Endothelial cell (in vitro differentiated cells): ENCODE measurements at places on chromosomes 11 and 22.

- DNase-seq, result no peak
These were observed 27.3 kb upstream of the TMEM41B start for GRCh38 chr11:9341638-9342178.

GRCh38 chr22:23163665-23164064, 16.6 kb upstream of the BCR start:
- no peak for DNase-seq

DNA sequence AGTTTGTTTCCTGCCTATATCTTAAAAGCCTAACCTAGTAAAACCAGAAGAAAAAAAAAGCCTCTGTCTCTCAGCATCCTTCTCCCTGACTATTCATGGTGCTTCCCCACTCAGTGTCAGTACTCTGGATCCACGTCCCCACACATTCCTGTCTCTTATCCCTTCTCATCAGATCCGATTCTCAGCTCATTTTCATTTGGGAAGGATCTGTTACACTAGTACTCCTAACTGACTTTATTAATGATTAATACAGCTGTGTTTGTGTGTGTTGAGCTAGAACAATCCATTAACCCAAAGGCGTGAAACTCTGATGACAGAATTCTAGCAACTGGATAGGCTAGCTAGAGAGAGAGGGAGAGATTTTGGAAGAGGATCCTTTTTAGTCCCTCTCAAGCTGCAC, 1.5 kb downstream of the PRRG4 start:
- no peak for DNase-seq

DNA sequence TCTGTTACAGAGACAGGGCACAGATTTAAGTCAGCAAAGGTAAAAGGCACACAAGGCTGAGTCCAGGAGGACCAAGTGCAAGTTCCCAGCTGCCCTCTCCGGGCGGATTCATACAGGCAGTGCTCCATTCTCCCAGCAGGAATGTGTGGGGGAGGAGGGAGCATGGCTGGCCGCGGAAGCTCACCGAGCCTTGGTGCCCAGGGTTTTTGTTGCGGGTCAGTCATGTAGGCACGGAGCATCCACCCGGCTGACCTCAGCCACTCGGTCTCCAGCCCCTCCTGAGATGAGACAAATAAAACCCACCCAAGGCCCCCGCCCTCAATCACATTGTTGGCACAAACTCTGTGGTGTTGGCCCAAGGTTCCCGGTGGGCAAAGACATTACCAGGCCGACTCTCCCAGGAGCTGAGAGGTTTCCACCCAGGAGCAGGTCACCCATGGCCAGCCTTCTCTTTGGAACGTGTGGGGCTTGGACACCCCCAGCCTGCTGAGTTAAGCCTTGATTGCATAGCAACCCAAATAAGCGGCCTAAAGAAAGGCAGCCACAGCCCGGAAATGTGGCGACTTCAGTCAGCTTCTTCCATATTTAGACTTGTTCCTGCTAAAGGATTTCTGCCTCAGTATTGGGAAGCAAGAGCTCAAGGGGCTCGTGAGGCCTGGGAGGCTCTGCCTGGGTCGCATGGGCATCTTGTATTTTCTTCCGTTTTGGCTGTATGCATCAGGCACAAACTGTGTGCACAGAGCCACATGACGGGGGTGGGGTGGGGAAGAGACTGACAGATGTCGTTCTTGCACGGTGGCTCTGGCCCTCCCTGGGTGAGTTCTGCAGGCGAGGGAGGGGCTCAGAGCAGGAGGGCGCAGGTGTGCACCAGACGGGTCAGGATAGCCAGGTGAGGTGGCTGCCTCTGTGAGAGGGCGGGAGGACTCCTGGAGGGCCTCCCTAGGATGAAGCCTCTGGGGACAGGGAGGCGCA, 63.0 kb downstream of the ARHGAP8 start:
- no peak for DNase-seq

DNA sequence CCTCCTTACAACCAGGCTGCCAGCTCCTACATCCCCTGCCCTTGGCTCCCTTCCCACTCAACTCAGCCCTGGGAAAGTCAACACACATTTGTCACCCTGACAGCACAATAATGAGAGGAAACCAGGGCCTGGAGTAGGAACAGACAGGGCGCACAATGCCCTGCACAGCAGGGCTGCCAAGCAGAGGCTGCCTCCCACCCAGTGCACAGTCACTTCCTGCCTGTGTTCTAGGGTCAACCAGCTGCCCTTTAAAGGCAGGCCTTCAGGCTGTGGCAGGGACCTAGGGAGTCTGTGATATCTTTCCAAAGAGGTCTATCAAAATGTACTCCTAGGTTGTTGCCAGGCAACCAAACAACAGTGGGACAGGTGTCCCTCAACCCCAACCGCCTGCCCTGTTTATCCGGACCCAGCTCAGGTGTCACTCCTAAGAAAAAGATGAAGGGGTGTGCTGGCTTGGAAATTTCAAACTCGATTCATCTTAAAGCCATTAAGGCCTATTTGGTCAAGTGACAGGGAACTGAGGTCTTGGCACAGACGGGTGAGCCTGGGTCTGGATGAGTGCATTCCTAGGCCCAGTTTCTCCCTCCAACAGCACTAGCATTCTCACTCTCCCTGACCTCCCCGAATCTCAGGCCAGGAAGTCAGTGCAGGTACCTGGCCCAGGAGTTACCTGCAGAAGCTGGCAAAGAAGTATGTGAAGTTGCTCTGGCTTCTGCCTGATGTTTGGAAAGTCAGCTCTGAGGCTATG, 110.3 kb upstream of the PITPNB start:
- DNase-seq, result peak; percentile 44

- peak; percentile 56 for DNase-seq
These were observed 8.6 kb upstream of the GTSE1 start for GRCh38 chr22:46287873-46288751.

DNA sequence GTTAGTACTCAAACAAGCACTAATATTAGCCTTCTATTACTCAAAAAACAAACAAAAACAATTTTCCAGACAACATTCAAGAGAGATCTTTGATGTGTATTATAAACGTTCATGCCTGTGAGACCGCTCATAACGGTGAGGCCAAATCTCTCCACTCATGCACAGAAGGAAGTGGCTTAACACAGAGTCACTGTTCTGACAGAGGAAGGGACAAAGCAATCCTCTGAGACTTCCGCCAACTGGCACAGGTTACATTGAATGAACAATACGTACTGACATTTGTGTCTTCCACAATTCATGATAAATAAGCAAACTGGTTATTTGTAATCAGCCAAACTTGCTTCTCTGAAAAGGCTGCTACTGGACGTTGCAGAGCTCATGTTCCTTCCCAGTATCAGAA, 30.5 kb downstream of the CHKA start:
- DNase-seq, result no peak

GRCh38 chr11:65389294-65389980, 3.0 kb downstream of the FRMD8 start:
- DNase-seq, result no peak

- DNase-seq, result no peak
These were observed 20.0 kb downstream of the CALCB start for GRCh38 chr11:15093432-15093831.

DNA sequence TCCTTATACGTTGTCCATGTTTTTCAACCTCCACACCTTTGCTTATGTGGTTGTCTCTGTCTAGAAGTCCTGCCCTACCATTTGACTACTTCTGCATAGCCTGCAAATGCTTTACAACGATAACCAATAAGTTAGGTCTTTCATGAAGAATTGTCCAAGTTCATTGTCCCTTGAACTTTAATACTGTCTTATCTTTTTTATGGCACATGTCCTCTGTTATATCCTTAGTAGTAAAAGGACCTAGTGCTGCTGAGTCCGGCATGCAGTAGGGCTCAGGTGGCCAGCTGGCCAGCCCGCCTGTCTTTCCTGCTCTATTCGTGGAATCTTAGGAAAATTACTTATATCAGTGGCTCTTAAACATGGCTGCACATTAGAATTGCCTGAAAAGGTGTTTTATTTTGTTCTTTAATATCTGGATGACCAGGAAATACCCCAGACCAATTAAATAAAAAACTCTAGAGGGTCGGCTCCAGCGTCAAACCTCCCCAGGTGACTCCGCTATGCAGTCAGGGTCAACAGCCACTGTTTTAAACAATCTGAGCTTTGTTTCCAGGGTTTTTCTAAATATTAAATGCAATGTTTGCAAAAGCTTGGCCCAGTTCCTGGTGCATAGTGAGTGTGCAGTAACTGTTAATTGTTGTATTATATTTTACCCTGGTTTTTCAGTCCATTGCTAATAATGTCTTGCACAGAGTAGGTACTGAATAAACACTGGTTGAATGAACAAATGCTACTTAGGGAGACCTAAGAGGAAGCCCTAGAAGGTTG, 64.6 kb upstream of the SESN3 start:
- no peak for DNase-seq

GRCh38 chr22:21026783-21027692, 5.3 kb downstream of the SLC7A4 start:
- DNase-seq, result no peak

DNA sequence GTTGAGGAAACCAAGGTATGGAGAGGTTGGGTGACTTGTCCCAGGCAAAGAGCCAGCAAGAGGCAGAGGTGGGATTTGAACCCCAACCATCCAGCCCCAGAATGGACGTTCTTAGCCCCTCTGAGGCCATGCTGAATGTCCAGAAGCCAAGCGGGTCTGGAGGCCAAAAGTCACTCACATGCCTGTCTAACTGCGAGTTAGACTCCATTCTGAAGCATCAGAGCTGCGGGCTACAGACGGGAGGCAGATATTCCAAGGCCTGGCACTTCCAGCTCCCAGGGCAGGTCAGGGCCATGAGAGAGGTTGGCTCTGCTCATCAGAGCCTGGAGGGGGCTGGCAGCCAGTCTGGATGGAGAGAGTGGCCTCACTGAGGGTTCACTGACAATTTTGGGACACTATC, 616.5 kb downstream of the BRD1 start:
- no peak for DNase-seq

DNA sequence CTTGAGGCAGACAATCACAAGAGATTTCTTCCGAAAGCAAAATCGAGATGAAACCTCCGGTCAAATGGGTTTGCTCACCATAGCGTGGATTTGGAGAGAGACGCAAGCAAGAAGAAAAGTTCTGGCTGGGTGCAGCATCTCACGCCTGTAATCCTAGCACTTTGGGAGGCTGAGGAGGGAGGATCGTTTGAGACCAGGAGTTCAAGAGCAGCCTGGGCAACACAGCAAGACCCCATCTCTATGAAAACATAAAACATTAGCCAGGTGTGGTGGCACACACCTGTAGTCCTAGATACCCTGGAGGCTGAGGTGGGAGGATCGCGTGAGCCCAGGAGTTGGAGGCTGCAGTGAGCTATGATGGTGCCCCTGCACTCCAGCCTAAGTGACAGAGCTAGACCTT, 24.4 kb downstream of the MN1 start:
- no peak for DNase-seq

GRCh38 chr11:95577716-95578460, 211.7 kb downstream of the FAM76B start:
- DNase-seq, result no peak

GRCh38 chr22:49773531-49773930, 54.1 kb downstream of the BRD1 start:
- DNase-seq, result no peak

- no peak for DNase-seq
These were observed 554.2 kb downstream of the NTM start for GRCh38 chr11:131924457-131925201.

GRCh38 chr11:69674267-69674885, 777 bp downstream of the LTO1 start:
- no peak for DNase-seq

DNA sequence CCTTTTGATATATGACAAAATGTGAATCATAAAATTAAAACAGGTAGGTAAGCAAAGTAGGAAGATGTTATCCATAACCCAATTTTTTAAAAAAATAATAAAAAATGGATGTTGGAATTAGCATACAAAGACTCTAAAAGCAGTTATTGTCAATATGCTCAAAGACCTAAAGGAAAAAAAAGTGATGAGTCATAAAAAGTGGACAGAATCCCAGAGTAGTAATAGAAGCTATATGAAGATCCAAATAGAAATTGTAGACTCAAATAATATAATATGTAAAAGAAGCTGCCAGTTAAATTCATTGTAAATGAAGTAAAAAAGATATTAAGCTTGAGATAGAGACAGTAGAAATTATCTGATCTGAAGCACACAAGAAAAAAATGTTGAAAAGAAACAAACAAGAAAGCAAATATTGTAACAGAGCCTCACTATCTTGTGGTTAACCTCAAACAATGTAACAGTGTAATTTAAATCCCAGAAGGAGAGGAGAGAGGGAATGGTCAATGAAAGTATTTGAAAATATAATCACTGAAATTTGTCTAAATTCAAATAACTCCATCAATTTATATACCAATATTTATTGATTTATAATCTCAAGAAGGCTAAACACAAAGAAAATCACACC, 773.4 kb upstream of the RAG2 start:
- DNase-seq, result no peak

DNA sequence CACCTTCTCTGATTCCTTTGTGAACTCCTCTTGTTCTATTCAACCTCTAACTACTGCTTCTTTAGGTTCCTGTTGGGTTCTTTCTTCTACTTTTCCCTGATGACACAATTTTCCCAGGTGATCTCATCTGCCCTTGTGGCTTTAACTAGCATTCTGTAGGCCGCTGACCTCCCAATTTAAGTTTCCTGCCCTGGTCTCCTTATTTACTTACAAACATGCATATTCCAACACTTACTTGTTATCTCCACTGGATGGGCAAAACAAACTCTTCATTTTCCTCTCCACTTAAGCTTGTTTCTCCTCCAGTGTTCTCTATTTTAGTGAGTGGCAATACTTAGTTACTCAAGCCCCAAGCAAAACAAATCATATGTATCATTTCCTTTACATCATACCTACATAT, 734.5 kb downstream of the METTL15 start:
- no peak for DNase-seq

DNA sequence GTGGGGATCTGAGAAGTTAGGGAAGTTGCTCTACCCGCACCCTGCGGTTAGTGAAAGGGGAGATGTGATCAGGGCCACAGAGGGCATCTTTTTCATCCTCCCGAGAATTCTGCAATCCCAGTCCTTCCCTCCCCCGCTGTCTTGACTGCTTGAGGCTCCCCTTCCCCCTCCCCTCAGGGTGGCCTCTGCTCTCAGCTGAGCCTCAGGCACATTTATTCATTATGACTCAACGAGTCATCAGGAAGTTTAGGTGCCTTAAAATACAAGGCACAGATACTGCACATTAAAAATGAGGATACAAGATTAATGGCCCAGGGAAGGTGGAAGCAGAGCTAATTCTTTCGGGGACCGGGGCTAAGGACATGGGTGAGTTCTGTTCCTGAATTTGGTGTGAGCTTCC, 104.0 kb downstream of the CACNA1I start:
- no peak for DNase-seq
